Naive thymus-derived CD8-positive, alpha-beta T cell (primary cell): ENCODE measurements at places on chromosomes 5 and 9. TPM values are rescaled to one million over a fixed set of nuclear protein-coding genes. Genes with fewer than 3 reads are reported as not detected.

The PFN3 gene
- total RNA-seq = not detected

The TRIM36 gene
- total RNA-seq = not detected

The PCDHA3 gene
- total RNA-seq = not detected

The DMRT3 gene
- not detected for total RNA-seq

The SLC6A3 gene
- 0.27 TPM for total RNA-seq

- DNase-seq = no peak
These were observed 370.8 kb upstream of the RIOK2 start for GRCh38 chr5:97553604-97554452.

- DNase-seq = no peak
These were observed 94.9 kb upstream of the NREP start for GRCh38 chr5:111851631-111852548.

GRCh38 chr5:109700516-109701153 lies 10.9 kb downstream of the MAN2A1 start:
- no peak for DNase-seq

DNA sequence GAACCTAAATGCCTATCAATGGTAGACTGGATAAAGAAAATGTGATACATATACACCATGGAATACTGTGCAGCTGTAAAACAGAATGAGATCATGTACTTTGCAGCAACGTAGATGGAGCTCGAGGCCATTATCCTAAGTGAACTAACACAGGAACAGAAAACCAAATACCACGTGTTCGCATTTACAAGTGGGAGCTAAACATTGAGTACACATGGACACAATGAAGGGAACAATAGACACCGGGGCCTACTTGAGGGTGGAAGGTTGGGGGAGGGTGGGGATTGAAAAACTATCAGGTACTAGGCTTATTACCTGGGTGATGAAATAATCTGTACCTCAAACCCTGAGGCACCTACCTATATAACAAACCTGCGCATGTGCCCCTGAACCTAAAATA lies 22.4 kb upstream of the DEPDC1B start:
- DNase-seq = no peak

DNA sequence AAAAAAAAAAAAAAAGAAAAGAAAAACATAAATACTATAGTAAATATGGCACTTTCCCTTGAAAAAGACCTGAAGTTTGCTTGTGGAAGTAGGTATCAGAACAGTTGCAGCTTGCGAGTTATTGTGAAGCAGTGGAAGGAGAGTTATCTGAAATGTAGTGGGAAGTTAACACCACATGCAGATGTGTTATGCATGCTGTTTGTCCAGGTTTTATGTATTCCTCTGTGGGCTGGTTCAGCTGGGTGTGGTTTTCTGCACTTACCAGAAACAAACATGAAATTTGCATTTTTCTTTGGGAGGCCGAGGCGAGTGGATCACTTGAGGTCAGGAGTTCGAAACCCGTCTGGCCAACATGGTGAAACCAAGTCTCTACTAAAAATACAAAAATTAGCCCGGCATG lies 42.1 kb upstream of the CTNNA1 start:
- no peak for DNase-seq

- no peak for DNase-seq
These were observed 12.8 kb upstream of the DOLPP1 start for GRCh38 chr9:129068110-129068509.

- no peak for DNase-seq
These were observed 329.0 kb downstream of the PARP8 start for GRCh38 chr5:50995285-50995942.

DNA sequence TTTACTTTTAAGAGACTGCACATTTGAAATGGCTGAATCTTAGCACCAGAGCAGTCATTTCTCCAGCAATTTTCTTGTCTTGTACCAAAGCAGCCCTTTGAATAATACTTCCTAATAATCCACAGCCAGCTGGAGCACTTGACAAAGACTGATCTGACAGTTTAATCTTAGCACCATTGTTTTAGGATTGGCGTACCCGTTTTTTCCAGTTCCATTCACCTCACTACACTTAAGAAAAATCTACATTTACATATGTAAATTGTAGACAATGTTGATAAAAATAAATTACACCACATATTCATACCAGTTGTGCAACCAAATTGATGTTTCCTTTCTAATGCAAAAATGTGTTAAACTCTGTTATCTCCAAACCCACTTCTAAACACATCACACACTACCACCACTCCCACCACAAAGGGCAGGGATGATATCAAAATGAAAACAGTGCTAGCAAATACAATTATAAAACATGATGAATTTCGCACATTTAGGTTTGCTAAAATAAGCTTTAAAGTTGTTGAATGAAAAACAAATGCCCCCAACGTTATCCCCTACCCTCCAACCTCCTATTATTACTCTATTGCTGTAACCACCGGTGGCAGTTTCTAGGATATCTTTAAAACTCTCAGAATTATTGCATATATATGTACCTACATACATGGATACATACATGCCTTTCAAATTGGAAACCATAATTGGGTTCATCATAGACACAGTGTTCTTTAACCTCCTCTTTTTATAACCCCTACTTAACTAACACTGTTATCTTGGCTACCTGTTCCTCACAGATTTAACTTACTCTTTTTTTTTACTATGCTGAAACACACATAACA lies 21.5 kb downstream of the SERINC5 start:
- no peak for DNase-seq

- no peak for DNase-seq
These were observed 136.7 kb downstream of the MAN2A1 start for GRCh38 chr5:109826426-109826825.

- DNase-seq = no peak
These were observed 50.3 kb downstream of the RFX3 start for GRCh38 chr9:3475300-3476020.
